COLO829 (cell line): ENCODE measurements at places on chromosomes 6 and 20.

GRCh38 chr6:42100029-42100901, 42.2 kb downstream of the C6orf132 start:
- DNase-seq, result no peak

GRCh38 chr6:6751619-6752023, 163.1 kb downstream of the LY86 start:
- no peak for DNase-seq

- no peak for DNase-seq
These were observed 178.4 kb upstream of the ZNF184 start for GRCh38 chr6:27651371-27651732.

- DNase-seq, result no peak
These were observed 32.5 kb upstream of the SYNCRIP start for GRCh38 chr6:85675030-85675819.

DNA sequence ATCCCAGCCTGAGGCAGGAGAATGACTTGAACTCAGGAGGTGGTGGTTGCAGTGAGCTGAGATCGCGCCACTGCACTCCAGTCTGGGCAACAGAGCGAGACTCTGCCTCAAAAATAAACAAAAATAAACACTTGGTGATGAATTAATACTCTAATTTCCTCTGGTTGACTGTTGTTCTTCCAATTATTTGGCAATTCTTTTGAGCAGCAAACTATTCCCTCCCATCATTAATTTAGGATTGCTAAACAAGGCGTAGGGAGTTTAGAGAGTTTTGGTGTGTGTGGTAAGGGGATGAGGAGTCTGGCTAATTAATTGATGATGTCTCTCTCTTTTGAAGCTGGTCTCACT, 2.7 kb upstream of the ID1 start:
- DNase-seq, result no peak

DNA sequence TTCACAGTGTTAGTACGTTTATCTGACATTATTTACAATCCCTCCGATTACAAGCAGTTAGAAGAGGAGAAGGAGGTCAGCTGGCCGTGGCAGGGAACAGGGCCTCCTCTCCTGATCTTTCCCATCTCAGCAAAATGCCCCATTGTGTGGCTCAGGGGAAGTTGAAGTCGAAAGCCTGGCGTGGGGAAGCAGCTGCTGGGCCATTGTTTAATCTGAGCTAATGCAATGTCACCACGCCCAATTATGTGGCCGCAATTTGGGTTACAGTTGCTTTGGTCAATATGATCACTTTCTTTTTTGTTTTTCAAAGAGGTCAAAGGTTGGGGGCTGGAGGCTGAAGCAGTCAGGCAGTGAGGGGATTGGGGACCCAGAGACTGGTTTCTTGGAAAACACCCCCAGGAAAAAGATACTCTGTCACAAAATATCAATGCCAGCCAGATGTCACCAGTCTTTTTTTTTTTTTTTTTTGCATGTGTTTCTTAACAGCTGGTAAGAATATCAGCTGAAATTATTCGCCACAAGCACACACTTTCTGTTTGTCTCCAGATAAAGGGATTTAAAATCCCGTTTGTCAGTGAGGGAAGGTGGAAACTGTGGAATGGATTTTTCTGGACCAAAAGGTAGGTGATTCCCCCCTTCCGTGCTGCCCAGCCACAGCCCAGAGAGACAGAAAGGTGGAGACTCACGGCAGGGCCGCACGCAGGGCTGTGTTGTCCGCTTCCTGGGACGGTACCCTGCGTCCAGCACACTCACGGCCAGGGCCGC, 24.6 kb downstream of the DLL1 start:
- DNase-seq, result no peak

DNA sequence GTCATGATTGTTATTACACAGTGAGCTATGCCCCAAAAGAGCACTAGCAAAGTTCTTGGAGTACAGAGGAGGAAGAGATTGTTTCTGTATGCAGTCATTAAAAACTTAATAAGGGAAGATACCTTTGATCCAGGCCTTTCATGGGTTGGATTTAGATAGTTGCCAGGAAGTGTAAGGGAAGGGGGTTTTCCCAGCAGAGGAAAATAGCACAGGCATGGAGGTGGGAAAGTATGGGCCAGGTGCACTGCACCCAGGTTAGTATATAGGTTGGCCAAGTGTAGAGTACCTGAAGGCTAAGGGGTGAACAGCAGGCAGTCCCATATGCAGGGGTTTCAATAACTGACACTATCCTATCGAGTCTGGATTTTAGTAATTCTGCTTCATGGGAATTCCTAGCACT, 101.4 kb downstream of the SOBP start:
- no peak for DNase-seq

- DNase-seq, result no peak
These were observed 26.0 kb downstream of the SLC17A9 start for GRCh38 chr20:62978561-62978943.

- DNase-seq, result no peak
These were observed 251.3 kb downstream of the ANKRD60 start for GRCh38 chr20:57977141-57977540.

DNA sequence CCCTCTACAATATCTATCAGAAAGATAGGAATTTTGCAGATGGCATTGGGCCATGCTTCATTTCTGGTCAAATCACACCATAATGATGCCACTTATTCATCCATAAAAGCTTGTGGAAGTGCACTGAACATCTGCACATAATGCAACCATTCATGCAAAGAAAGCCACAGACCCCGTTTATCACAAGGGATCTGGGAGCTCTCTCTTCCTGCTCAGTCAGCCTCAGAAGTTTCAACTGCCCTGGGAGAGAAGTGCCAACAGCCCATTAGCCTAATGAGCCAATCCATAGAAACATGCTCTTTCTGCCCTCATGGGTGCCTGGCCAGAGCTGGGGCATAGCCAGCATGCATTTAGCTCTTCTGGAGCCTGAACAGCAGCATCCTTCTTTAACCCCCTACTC, 85.8 kb downstream of the SLC35F1 start:
- DNase-seq, result peak; percentile 87

- no peak for DNase-seq
These were observed 2.1 kb downstream of the MDN1 start for GRCh38 chr6:89817481-89817880.

DNA sequence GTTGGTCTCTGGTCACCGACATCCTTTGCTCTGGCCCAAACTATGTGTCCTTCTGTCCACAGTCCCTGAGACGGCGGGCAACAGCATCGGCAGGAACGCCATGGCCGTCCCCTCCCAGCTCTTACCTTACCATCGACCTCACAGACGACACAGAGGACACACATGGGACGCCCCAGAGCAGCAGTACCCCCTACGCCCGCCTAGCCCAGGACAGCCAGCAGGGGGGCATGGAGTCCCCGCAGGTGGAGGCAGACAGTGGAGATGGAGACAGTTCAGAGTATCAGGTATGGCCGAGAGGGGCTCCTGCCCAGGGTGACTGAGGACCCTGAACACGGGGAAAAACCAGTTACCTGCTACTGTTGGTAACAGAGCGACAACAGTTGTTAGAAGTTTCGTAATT, 25.0 kb downstream of the DNMT3B start:
- DNase-seq, result no peak

GRCh38 chr6:6148192-6148815, 141.6 kb upstream of the NRN1 start:
- DNase-seq, result no peak

DNA sequence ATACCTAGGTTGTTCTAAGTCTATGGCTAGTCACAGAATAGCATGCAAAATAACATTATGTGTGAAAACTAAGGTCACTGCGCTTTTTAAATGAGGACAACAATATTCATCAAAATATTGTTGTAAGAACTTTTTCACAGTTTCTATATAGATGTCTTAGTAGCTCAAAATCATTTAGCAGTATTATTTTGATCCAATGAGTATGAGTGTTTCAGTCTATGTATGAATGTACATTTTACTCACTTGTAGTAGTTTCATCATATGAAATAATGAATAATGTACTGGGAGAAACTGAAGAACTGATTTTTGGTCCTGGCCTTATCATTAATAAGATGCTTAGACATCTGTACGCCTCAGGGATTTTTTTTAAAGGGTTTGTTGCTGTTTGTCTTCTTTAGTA, 16.5 kb upstream of the TMEM30A start:
- no peak for DNase-seq

DNA sequence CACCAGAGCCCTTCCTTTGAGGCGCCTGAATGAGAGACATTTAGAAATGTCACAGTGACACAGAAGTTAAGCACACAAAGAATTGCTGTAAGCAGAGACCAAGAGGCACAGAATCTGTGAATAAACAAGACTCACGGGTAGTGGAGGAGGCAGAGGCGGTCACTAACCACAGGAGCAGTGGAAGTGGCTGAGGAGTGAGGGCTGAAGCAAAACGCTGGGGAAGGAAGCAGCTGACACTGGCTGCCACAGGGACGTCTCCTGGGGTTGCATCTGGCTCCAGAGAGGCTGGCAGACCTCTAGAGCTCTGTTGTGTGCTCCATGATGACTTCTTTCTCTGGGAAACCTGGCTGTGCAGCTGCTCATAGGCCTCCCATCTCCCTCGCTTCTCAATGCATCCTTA, 65.0 kb upstream of the SLC2A12 start:
- peak; percentile 21 for DNase-seq

DNA sequence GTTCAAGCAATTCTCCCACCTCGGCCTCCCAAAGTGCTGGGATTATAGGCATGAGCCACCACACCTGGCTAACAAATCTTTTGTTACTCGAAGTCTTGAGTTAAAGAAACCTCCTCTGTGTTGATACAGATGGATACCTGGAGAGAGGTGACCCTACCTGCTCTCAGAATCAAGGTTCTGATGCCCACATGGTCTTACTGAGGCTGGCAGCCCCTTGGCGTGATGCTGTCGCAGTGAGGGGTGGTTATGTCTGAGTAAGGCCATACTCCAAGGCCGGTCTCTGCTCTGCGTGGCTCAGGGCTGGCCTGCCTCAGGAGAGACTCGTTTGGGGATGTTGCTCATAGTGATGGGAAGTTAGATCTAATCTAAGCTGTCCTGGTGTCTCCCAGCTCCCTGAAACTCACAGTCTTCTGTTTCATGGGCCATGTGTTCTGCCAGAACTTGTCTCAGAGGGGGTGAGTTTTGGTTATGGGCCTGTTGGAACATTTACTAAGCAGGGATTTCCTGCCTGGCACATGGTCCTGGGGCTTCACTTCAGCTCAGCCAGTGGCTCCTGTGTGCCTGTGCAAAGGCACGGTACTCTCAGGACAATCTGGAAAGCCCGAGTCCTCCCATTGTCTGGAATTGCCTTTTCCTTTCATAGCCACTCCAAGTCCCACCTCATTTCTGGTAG, 17.5 kb upstream of the TRAF3IP2 start:
- no peak for DNase-seq

GRCh38 chr20:37914672-37915433, 11.9 kb downstream of the VSTM2L start:
- no peak for DNase-seq

DNA sequence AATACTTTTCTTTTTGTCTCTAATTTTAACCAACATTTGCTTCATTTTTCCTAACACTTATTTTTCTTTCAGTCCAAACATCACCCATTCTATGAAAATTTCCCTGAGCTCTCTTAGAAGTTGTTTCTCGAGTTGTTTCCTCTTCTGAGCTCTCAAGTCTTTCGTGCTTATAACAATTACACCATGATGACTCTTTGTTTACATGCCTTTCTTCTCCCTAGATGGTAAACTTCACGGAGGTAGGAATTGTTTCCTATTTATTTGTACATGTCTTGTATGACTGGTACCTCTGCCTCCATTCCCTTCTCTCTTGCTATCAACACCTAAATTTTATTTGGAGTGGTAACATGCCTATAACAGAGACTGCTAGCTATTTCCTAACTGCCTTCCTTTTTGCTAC, 6.4 kb downstream of the BLOC1S5 start:
- DNase-seq, result no peak

DNA sequence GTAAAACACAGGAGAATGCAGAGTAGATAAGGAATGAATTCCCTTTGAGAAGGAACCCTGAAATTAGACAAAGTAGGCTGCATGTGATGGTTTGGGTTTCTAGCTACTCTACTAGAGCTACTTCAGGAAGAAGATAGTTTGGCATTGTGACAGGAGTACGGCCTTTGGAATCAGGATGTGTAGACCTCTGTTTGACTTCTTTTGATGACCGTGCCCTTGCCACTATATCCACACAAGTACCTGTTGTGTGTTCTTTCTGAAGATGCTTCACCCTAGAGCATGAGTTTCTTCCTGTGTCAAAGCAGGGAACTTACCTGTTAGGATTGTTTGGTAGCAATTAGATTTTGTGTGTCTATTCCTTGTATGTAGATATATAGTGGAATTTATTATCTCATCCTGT, 41.7 kb downstream of the CD2AP start:
- no peak for DNase-seq

DNA sequence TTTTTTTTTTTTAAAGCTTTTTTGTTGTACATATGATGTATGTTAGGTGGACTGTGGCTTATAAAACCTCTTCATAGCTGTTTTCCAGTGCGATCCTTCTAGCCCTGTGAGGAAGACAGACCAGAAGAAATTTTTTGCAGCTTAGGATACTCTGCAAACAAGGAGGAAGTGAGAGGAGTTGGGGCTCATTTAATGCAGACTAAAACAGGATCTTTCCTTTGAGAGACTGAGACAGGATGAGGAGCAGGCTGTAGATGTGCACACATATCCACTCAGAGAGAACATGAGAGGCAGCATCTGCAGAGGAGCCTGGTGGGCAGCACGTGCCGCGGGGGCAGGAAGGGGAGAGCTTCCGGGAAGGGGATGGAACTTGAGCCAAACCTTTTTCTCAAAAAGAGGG, 45.7 kb downstream of the PPARD start:
- DNase-seq, result no peak

DNA sequence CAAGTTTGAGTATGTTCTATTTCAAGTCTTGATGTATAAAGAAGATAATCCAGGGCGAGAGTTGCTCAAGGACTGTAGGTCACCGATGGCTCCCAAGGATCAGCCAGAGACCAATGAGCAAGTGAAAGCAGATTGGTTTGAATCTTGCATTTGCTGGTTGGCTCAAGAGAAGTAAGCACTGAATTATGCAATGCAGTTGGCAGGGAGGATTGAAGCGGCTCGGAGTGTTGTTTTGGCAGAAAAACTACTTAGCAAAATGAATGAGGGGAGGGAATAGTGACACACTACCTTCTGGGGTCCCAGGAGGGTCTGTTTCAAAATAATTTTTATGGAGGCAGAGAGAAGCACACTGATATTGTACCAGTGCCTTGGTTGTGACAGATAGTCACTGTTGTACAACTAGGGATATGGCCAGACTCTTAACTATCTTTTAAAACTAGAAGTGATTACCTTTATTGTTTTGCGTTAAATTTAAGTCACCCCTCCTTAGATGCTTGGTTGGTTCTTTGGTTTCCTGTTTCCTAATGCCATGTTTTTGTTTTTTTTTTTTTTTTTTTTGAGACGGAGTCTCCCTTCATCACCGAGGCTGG, 15.7 kb downstream of the SASH1 start:
- DNase-seq, result no peak

GRCh38 chr20:44153636-44154043, 33.3 kb downstream of the JPH2 start:
- DNase-seq, result no peak

- DNase-seq, result peak; percentile 89
These were observed 169.9 kb downstream of the BCAS1 start for GRCh38 chr20:53900380-53900999.
